GM04503 (cell line): ENCODE measurements at places on chromosomes 16 and 17.

DNA sequence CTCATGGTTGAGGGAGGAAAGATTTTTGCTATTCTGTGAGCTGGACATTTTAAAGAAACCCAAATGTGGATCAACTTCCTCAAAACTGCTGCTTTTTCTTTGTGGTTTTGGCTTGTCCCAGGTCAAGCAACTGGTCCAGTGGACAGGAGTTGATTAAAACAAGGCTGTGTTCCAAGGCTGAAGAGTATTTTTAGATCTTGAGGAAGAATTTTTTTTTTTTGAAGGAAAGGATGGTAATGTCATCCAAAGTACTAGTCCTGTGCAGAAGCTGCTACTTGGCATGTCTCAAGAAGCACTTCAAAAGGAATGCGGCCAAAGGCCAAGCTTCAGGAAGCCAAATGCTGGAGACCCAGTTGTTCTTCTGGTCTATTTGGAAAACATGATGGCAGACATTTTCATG, 8.0 kb upstream of the MYH2 start:
- peak; percentile 88 for DNase-seq

GRCh38 chr17:70820276-70820675, 650.9 kb downstream of the KCNJ2 start:
- no peak for DNase-seq

- DNase-seq: no peak
Measured at GRCh38 chr16:74975591-74975990, 9.3 kb downstream of the WDR59 start.

- DNase-seq: no peak
Measured at GRCh38 chr17:50428831-50429424, 2.9 kb downstream of the ACSF2 start.

GRCh38 chr17:62782730-62783270, 25.3 kb downstream of the MARCHF10 start:
- DNase-seq: no peak

DNA sequence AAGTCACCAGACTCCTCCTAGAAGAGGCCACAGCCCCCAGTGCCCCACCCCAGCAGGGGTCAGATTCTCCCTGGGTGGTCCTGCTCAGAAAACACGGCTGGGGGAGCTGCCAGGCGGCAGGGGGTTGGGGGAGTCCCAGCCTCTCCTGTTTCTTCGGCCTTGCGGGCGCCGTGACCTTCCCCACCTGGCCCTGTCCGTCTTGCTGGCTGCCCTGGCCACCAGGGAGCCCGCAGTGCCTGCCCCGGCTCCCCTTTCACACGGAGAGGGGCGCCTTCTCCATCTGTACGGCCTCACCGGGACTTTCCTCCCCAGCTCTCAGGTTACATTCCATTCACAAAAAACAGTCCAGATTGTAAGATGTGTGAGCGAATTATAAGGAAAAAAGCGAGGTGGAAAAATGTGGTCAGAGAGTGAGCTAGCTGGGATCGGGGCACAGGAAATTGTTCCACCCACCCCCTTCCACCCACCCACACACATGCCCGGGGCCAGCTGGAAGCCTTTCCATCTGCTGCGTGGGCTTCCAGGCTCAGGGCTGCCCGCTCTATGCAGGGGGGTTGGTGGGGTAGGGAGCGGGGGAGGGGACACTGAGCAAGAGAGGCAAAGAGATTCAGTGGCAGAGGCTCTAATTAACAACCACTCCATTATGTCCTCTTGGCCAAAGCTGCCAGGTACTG, 14.6 kb upstream of the CIBAR2 start:
- no peak for DNase-seq

GRCh38 chr17:31310260-31310659, 3.6 kb downstream of the EVI2B start:
- no peak for DNase-seq

GRCh38 chr17:46176975-46177374, 16.3 kb downstream of the KANSL1 start:
- no peak for DNase-seq

- DNase-seq: peak; percentile 61
Measured at GRCh38 chr17:66272811-66273585, 29.4 kb upstream of the PRKCA start.

GRCh38 chr17:74814453-74814852, 38.3 kb upstream of the NAT9 start:
- DNase-seq: no peak

GRCh38 chr17:55441544-55441943, 19.9 kb upstream of the MMD start:
- no peak for DNase-seq

GRCh38 chr17:39716879-39717536, 13.3 kb downstream of the MIEN1 start:
- DNase-seq: no peak

GRCh38 chr17:78409191-78409928, 30.9 kb downstream of the PGS1 start:
- no peak for DNase-seq

DNA sequence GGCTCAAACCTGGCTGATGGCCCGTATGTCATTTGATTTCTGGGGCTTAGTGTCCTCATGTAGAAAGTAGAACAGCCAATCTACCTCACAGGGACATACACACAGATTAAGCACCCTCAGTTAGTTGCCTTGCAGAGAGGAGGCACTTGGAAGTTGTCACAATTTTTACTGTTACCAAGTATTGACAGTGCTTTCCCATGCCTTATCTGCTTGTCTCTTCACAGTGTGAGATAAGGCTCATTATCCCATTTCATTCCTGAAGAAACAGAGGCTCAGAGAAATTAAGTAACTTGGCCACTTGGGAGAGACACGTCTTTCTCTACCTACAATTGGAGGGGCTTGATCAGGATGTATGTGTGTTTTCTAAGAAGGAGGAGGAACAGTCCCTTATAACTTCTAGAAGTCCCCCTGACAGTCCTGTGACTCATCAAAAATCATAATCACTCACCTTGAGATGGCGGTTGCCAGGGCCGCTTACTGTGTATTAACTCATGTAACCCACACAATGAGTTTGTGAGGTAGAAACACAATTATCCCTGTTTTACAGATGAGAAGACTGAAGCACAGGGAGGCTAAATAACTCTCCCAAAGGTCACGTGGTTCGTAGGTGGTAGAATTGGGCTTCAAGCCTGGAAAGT, 56.9 kb upstream of the LHX1 start:
- no peak for DNase-seq

GRCh38 chr16:68790130-68790761, 53.1 kb upstream of the TANGO6 start:
- peak; percentile 63 for DNase-seq

DNA sequence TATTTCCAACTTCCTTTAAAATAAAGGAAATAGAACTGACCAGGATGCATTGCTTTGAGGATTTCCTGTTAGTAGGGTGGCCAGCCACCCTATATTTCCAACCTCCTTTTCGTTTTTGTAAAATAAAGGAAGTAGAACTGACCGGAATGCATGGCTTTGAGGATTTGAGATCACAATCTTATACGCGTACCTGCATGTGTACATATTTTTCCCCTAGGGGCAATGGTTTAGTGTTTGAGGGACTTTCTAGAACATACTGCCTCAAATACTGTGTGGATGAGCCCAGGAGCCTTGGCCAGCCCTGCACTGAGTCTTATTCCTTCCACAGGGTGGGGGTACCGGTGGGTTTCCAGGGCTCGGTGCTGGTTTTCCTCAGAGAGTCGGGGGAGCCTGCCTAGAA, 25.6 kb downstream of the MAPK8IP3 start:
- no peak for DNase-seq

DNA sequence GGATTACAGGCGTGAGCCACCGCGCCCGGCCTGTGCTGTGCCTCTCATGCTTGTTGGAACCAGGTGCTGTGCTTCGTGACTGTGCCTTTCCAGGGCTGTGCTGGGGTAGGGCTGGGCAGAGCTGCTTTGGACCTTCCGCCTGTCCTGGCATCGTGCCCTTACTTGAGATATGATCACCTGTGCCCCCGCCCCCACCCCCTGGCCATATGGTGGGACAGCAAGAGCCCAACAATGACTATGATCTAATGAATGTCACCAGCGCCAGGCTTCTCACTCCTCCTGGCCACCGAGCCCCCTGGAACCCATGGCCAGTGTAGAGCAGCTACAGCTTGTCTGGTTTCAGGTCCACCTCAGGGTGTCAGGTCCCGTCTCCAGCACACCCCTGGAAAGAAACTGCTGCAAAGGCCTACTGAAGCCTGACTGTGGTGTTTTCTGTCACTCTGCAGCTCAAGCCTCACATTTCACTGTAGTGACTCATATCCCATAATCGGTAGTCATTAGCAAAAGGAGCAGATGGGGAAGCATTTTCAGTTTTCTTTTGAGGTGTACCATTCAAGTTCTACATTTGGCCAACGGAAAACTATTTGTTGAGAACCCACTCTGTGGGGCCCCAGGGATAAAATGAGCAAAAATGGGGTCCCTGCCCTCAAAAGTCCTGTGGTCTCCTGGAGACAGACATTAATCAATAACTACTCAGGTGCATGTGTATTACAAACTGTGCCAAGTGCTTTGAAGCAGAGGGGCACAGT, 22.1 kb downstream of the FCSK start:
- peak; percentile 59 for DNase-seq

DNA sequence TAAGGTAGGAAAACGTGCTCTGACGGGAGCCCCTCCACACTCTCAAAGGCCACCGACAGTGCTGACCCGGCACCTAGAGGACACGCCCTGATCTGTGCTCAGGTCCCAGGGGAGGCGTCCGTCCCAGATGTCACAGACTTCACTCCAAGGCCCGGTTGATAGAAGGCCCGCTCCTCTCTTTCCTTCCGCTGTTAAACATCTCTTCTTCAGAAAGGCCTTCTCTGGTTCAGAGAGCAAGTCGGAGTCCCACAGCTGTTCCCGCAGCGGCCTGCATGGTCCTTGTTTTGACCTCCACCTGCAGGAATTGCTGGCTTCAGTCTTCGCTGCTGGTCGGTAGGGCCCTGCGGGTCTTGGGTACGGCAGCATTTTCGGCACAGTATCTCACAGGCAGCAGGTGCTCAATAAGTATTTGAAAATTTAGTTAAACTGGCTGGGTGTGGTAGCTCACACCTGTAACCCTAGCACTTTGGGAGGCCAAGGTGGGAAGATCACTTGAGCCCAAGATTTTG, 88.5 kb downstream of the MRC2 start:
- no peak for DNase-seq

GRCh38 chr16:83301971-83302370, 505.8 kb upstream of the HSBP1 start:
- DNase-seq: no peak

GRCh38 chr17:9943343-9943742, 38.3 kb upstream of the RCVRN start:
- no peak for DNase-seq
